CD4-positive, alpha-beta T cell treated with Interleukin-4 for 4 hours (primary cell): ENCODE measurements at places on chromosomes 12 and 14.

GRCh38 chr12:115109863-115110262 is 425.9 kb upstream of the TBX3 start:
- DNase-seq: no peak

GRCh38 chr12:98227162-98227561 is 288.2 kb upstream of the TMPO start:
- DNase-seq: no peak

DNA sequence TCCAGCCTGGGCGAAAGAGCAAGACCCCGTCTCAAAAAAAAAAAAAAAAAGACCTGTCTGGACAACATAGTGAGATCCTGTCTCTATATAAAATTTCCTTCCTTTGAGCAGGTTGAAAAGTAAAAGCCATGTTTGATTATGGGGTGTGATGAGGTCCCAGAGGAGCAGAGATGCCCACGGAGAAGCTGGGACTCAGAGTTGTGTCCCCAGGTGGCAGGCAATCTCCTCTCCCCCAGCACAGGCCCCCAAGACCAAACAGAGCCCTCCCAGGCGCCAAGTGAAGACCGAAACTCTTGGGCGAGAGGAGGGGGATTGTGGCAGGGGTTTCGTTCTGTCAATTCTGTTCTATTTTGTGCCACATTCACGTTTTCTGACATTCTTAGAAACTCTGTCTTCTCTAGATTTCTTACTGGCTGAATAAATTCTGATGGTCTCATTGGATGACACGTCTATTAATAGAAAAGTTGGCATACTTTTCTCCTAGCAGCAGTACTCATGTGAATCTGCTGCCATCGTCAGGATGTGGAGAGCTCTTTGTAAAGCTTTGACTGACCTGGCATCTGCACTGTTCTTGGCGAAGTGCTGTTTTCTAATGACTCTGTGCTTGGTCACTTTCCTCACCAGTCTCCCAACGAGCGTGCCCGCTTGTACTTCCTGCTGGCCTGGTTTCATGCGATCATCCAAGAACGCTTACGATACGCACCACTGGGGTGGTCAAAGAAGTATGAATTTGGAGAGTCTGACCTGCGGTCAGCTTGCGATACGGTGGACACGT is 43.4 kb downstream of the HSP90AA1 start:
- no peak for DNase-seq

GRCh38 chr12:89245090-89245489 is 107.2 kb downstream of the DUSP6 start:
- DNase-seq: peak; percentile 61

DNA sequence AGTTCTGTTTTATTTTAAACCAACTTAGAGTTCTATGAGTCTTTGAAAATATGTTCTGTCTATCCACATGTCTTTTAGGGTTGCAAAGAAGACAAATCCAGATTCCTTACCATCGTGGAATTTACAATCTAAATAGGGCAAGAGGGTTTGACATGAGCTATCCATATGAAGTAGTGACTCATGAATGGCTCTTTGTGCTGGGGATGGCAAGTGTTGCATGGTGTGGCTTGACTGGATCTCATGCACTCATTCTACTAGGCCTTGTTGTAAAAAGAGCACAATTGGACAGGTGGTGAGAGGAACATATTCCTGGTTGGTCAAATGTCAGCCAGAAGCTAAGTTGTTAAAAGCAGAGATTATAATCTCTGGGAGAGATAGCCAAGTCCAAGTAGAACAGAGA is 509.1 kb downstream of the DIO2 start:
- no peak for DNase-seq

DNA sequence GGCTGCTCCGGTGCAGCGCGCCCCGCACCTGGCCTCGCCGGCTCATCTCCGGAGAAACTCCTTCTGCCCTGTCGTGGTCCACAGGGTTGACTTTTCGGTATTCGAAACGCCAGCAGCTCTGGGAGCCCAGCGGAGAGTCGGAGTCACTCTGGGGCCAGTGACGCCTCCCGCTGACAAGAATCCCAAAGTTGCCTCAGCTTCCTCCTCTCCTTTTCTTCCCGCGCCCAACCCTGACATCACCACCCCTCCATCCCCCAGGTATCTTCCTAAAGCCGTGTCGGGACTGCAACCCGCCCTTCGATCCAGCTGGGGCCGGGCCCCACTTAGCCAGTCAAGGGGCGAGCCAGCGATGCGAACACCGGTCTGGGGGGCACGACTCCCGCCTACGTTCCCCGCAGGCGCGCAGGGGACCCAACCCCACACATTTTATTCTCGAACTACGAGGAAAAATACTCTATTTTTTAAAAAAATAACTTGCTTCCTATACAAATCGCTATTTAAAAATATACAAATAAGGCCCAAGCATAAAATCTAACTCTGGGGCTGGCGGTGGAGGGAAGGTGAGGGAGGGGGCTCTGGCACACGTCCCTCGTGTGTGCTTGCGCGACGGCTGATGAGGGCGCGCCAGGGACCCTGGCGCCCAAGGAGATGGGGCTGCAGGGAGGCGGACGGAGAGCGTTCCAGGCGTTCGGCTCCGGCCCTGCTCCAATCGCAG is 2.1 kb downstream of the NKX2-8 start:
- no peak for DNase-seq

DNA sequence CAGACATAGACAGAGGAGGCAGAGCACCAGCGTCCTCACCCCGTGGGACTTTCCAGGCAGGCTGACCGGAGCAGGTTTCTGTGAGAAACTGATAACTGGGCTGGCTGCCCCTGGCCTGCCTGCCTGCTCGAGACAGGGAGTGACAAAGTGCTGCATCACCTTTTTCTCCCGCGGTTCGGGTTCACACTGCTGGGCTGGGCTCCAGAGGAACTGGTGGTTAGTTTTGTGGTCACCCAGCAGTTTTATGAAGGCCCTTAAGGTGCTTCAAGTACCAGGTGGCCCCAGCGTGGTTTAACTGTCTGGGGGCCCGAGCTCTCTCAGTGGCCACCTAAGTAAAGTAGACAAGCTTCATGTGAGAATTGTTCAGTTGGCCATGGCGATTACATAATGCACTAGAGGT is 1073.6 kb downstream of the BCL11B start:
- peak; percentile 81 for DNase-seq

DNA sequence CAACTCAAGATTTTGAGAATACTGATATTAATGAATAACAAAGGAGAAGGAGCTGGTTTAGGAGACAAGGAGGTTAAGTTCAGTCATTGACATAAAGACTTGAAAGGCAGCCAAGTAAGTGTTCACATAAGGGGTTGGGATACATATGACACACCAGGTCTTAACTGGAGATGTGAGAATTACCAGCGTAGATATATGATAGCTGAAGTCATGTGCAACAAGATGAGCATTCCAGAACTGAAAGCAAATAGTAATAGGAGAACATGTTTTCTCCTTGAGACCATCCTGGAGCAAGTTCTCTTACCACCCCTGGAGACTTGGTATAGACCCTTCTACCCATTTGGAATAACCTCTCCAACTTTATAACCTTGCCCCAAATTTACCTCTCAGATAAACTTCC is 43.3 kb upstream of the NPFF start:
- no peak for DNase-seq

DNA sequence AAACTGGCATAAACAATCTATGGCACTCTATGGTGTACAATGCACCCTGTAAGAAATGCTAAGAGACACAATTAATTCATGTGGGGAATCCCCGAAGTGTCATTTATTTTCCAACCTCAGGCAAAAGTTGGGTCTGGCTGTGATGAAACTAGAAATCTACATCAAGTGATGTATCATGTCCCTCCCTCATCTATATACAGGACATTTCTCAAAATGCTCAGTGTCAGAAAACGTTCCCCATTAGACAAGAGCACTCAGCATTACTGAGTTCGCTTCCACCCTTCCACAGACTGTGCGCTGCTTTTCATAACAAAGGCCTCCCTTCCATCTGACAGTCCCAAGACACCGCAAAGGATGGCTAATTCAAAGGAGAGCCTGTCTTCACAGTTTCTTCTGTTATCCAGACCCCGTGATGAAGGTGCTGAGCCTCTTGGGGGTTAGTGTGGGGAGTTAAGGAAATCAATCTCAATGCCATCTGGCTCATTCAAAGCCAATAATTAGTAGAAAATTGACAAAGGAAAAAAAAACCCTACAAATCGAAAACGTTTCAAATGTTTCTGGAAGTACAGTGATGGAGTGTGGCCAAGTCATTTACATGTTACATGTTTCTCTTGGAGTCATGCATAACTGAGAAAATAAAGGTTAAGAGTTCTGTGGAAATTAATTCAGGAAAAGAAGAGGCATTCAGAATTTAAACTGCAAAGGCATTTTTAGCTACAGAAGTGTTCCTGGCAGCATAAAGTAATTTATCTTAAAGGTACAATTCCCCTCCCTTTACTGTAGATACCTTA is 7.5 kb downstream of the CCDC88C start:
- peak; percentile 85 for DNase-seq

DNA sequence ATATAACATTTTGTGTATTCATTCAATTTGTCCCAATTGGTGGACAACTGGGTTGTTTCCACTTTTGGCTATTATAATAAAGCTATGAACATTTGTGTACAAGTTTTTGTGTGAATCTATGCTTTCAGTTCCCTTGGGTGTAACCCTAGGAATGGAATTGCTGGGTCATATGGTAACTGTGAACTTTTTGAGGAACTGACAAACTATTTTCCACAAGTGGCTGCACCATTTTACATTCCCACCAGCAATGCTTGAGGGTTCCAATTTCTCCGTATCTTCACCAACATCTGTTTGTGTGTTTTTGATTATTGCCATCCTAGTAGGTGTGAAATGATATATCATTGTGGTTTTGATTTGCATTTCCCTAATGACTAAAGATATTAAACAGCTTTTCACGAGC is 13.0 kb downstream of the LPCAT3 start:
- DNase-seq: no peak

DNA sequence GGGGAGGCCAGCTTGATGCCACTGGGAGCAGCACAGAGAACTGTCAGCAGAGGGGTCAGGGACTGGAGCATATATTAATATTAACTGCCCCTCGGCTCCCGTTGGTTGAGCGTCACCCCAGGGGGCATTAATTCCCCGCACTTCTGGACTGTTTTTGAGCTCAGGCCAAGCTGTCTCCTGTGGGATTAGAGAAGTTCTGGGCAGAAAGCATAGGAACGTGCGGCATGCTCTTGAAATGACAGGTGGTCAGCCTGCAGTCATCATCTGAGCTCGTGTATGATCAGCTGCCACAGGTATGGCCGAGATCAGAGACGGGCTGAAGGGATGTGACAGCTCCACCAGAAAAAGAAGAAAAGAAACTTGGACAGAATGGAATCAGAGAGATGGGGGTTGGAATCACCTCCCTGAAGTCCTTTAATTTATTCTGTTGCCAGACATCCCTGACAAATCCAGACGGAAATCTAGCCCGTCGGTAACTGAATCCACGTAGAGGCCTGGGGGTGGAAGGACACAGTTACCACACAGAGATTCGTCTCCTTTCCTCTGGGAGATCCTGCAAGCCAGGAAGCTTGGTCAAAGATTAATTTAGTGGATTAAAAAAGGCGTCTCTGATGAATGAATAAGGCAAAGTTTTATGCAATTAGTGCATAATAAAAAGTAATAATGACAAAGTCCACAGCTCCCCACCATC is 23.6 kb downstream of the NR1H4 start:
- DNase-seq: no peak

GRCh38 chr12:108693186-108693730 is 38.1 kb downstream of the CORO1C start:
- DNase-seq: no peak

DNA sequence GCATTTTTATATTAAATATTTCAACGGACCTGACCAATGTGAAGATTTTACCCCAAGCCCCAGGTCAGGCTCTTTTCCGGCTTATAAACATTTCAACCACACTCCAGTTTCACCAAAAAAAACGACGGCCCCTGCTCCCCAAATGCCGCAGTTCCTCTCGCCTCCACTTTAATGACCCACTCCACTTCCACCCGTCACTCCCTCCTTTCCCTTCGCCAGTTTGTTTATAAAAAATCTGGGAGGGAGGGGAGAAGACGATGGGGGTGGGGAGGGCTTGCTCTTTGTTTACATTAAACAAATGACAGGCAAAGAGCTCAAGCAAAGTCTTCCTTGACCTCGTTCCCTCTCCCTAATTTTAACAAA is 5.4 kb downstream of the SIX6 start:
- no peak for DNase-seq

GRCh38 chr14:20601522-20601921 is 10.3 kb upstream of the RNASE12 start:
- DNase-seq: no peak

- DNase-seq: no peak
Measured at GRCh38 chr12:89528434-89528833, 2.6 kb upstream of the POC1B start.

- DNase-seq: no peak
Measured at GRCh38 chr12:109652233-109652976, 61.2 kb upstream of the FAM222A start.

DNA sequence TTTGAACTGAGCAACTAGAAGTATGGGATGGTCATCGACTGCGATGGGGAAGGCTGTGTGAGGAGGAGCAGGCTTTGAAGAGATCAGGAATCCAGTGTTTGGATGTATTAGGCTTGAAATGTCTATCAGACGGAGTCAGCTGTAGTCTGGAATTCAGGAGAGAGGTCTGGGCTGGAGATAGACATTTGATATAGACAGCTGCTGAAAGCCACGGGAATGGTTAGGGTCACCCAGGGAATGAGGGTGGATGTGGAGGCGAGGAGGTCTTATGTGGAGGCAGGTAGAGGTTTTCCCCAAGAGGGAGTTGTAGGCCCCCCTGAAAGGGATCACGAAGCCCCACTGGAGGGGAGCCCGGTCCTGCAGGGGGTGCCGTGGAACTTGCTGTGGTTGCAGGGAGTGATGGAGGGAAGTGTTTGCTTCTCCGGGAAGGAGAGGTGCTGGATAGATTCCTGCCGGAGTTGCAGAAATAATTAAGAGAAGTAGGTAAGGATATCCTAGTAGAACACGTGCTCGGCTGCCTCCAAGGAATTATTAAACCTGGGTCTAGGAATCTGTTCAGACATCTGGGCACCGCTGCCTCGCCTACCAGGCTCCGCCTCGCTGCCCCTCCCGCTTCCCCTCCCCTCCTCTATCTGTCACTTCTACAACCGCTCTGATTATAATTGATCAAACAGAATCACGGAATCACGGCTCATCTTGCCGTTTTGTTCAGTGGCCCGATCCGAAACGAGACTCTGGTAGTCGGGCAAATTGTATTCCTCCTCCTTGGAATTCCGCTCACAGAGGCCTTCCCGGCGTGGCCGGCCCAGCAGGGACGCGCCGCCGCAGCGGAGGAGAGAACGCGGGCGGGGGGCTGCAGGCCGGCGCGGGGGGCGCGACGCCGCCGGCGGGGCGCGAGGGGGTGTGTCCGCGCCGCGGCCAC is 826 bp upstream of the CACNA1C start:
- DNase-seq: no peak

DNA sequence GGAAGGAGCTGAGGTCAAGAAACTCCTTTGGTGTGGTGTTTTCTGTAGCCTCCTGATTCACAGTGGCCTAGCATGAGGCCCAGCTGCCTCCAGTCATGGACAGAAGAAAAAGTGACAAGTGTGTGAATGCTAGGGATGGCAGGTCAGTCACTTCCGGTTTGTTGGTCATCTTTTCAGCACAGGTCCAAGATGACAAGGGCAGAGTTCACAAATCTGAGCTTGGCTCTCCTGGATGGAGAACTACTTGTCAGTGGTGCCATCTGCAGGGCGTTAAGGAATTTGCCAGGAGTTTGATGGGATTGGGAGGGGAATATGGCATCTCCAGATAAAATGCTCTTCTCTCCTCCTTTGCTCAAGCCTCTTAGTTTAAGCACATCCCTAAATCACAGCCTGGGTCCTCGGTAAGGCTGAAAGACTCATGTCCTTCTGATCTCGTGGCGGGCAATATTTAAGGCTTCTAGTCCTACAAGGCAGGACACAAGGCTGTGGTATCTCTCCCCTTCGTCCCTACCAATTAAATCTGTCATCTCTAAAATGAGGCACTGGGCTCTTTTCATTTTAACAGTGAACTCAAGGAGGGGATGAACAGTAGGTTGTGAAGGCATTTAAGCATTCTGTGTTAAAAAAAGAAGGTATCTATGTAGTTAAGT is 10.0 kb downstream of the TUBA1B start:
- no peak for DNase-seq
